ENCODE measurements at places on chromosomes 12 and 14.

- DNase-seq: no peak
Measured at GRCh38 chr12:512933-513332, 53.2 kb downstream of the B4GALNT3 start.

- DNase-seq: no peak
Measured at GRCh38 chr12:92444763-92445162, 258.0 kb upstream of the PLEKHG7 start.

DNA sequence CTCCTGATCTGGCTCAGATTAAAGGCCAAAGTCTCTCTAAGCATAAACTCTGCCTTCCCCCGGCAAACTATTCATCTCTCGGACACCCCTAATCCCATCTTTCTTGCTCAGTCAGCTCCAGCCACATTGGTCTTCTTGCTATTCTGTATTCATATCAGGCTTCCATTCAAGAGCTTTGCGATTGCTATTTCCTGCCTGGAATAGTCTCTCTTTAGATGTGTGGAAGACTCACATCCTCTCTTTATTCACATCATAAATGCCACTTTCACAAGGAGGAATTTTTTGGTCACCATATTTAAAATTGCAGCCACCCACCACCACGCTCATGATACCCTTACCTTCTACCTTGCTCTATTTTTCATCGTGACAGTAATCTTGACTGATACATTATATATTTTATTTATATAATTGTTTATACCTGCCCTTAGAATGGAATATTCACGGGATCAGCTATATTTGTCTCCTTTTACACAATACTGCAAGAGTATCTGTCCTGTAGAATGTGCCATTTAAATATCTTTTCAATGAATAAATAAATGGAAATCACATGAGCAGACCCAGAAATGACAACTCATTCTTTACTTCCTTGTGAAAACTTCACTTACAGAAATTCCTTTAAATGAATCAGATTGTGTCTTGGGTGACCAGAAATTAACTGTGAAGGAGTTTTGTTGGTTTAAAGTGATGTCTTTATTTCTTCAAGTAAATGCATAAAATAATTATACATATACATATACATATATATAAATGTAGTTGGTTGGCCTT is 780.6 kb upstream of the FLRT2 start:
- no peak for DNase-seq

- DNase-seq: peak; percentile 17
Measured at GRCh38 chr12:108890208-108890607, 10.3 kb downstream of the DAO start.

Measured in spleen (tissue), 13 donors.